Activated T-cell treated with anti-CD3 and anti-CD28 coated beads, Interleukin-2, amount 50 U/mL, for 48 hours (primary cell): ENCODE measurements at places on chromosomes 6 and 20.

GRCh38 chr6:166449036-166449435, 66.3 kb upstream of the MPC1 start:
- DNase-seq, result no peak

DNA sequence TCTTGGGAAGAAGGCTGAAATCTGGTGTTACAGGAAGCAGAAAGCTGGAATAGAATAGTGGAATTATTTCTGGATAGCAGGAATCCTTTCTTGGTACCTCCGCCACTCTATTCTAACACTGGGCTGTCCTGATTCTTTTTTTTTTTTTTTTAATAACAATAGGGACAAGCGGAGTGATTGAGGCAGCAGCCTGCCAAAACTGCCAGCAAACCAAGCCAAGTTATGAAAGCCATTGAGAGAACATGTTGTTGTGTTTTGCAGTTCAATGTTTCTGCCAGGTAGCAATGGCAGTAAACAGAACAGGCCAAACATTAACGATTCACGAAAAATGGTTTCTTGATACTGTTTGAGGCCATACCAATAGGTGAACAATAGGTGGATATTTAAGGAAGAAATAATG, 47.1 kb downstream of the SLC26A8 start:
- DNase-seq, result no peak

GRCh38 chr20:36547186-36548005, 6.1 kb downstream of the MYL9 start:
- no peak for DNase-seq

- DNase-seq, result no peak
Observed at GRCh38 chr6:71446470-71446869, 157.9 kb downstream of the OGFRL1 start.

GRCh38 chr20:9195031-9195430, 126.1 kb downstream of the PLCB4 start:
- DNase-seq, result no peak

- DNase-seq, result no peak
Observed at GRCh38 chr20:54132612-54133433, 41.0 kb downstream of the CYP24A1 start.

DNA sequence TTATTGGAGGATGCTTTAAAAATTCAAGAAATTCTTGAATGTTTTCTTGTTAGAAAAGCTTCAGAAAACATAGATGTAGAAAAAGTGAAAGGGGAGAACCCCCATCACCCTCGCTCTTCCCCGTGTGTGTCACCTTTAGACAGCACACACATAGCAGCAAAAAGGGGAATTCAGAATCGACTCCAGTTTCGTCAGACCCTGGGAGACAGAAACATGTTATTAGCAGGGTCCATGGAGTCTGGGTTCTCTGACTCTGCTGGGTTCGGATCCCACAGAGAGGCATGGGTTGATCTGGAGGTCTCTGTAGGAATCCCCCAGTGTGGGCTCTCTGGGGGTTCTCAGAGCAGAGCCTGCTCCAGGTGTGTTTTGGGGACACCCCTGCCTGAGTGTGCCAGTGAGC, 43.7 kb downstream of the ARHGAP40 start:
- DNase-seq, result no peak

DNA sequence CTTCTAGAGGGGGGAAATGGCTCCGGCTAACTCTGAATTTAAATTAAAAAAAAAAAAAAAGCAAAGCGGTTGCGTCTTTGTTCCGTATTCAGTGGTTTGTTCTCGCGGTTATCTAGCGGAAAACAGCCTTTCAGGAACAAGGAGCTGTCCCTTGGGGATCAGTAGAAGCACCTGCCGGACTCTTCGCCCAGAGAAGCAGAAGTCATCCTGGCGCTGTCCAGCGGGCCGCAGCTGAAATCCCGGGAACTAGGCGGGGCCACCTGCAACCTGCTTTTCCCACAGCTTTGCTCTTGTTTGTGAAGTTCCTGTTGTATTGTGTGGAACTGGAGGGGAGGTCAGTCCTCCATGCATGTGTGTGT, 43.9 kb upstream of the GJE1 start:
- DNase-seq, result no peak

DNA sequence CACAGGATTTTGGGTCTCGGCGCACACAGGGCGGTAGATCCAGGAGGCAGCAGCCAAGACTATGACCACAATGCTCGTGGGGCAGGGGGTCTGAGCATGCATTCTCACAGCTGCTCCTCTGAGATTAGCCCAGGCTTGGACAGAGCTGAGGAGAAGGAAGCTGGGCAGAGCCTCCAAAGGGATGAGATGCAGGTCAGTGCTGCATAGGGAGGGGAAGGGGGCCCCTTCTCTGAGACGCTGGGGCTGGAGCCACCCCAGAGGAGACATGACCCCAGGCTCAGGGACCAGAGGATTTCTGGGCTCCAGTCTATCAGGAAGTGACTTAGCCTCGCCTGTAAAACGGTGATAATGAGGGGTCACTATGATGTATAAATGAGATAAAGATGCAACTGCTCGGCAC, 93.9 kb downstream of the BFSP1 start:
- DNase-seq, result no peak
